ENCODE measurements at places on chromosomes 13 and 19.

DNA sequence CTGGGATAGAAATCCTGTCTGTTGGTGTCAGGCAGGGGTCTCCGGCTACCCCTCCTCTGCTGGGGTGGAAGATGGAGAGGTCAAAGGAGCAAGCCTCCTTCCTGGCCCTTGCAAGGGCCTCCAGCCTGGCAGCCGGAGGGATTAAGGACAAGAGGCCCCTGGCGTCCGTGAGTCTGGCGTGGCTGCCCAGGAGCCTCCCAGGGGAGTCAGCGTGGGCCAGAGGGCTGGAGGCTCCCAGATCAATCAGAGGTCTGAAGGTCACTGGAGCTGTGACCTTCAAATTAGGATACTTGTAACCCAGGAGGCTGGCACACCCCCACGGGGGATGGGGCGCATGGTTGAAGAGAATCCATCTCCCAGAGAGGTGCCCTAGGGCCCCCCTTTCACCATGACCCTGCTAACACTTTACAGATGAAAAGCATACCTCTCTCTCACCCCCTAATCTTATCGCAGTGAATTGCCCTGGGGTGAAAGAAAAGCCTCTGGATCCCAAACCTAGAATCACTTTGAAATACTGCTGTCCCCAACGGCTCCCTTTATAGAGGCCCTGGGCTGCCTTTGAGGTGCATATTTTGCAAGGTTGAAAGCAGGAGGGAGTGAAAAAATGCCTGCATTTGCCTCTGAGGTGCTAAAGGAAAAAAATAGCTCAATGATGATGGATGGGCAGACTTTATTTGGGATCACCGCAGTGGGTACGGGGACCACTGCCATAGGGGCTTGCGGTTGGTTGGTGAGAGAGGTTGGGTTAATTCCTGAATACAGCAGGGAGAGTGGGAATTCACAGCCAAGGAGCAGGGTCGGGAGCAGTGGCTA is 44.9 kb upstream of the PEG3 start:
- DNase-seq: no peak

DNA sequence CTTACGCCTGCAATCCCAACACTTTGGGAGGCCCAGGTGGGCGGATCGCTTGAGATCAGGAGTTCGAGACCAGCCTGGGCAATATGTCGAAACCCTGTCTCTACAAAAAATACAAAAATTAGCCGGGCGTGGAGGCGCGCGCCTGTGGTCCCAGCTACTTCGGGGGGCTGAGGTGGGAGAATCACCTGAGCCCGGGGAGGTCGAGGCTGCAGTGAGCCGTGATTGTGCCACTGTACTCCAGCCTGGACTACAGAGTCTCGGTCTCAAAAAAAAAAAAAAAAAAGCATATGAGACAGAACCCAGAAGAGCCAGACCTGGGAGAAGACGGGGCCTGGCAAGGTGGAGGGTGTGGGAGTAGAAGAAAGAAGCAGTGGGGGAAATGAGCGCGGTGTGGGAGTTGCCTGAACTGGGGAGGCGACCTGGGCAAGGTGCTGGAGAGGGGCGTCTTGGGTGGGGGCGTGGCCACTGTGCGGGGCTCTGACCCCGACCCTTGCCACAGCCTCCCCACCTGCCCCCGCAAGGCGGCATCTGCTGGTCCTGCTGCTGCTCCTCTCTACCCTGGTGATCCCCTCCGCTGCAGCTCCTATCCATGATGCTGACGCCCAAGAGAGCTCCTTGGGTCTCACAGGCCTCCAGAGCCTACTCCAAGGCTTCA is 533 bp downstream of the DKKL1 start:
- no peak for DNase-seq

- peak; percentile 85 for DNase-seq
These were observed at the start of gene IRS2 for GRCh38 chr13:109786457-109787134. Gene IRS2 (minus strand): TSS chr13:109786583. CDS start chr13:109786053, 530 bp downstream.

DNA sequence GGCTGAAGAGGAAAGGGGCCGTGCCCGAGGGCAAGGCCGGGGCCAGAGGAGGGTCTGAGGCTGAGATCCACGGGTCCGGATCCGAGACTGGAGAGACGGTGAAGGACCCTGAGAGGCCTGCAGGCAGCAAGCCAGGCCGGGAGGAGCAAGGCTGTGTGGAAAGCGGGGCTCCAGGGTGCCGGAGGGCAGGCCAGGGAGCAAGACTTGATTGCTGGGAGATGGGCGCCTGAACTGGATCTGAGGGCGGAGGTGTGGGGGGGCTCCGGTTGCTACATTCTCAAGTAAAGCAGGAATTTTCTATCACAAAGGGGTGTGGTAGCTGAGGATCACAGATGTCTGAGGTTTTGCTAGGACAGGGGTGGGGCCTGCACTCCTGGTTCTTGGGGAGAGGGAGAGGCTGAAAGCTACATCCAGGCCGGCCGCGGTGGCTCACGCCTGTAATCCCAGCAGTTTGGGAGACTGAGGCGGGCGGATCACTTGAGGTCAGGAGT is 3.8 kb downstream of the MAMSTR start:
- DNase-seq: no peak

- DNase-seq: peak; percentile 37
These were observed 141.6 kb upstream of the RFC3 start for GRCh38 chr13:33676045-33676989.

- DNase-seq: no peak
These were observed 176.8 kb downstream of the OXGR1 start for GRCh38 chr13:96817336-96817941.

GRCh38 chr13:98253526-98253925 is 76.5 kb upstream of the RNF113B start:
- no peak for DNase-seq

DNA sequence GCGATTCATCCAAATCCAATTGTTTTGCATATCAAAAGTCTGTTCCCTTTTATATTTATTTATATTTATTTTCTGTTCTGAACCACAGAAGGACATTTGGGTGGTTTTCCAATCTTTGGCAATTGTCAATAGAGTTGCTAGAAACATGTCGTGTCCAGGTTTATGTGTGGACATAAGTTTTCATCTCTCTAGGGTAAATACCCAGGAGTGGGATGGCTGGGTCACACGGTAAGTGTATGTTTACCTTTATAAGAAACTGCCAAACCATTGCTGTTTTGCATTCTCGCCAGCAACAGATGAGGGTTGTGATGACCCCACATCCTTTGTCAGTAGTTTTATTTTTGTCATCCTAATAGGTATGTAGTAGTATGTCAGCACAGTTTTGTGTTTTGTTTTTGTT is 12.5 kb downstream of the AP1M1 start:
- no peak for DNase-seq

DNA sequence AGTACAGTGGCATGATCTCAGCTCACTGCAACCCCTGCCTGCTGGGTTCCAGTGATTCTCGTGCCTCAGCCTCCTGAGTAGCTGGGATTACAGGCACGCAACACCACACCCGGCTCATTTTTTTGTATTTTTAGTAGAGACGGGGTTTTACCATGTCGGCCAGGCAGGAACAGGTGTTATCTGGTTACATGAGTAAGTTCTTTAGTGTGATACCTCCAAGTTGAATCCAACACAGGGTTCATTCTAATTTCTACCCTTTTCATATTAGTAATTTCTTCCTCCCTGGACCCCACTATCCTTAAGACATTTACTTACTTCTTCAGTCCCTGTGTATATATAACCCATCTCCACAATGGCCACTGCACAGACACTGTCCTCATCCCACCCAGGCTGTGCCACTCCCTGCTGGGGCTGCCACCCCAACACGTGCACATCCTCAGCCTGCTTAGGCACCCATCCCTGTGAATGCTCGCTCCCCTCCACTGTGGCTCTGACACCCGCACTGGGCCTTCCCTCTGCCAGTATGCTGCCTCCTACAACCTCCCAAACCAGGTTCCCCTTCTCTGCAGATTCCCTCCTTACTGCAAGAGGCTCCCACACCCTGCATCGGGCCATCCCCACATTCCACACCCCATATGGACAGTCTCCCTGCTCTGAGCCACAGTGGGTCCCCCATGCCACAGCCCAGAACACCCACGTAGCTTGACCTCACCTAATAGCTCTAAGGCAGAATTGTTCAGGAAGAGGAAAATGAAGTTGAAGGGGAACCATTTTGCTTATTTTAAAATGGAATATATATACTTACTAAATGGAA is 147.1 kb downstream of the TBC1D4 start:
- no peak for DNase-seq

- peak; percentile 65 for DNase-seq
These were observed 324.8 kb upstream of the PCDH9 start for GRCh38 chr13:67554746-67555452.

GRCh38 chr13:48411147-48411794 is 1.6 kb downstream of the LPAR6 start:
- DNase-seq: no peak

DNA sequence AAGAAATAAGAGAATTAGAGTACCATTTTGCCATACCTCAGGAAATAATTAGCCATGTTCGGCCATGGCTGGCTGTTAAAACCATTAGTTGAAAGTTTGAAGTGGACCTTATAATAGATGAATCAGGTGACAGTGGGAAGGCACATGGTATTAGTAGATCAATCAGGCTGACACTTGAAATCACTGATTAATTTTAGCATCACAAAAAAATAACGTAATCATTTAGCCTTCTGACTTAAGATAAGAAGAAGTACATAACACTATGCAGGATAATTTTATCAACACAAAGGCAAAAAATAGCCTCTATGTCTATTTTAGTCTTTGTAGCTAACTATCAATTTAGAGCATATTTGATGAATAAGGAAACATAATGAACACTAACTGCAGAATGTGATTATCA is 615.5 kb downstream of the PCDH17 start:
- no peak for DNase-seq

- DNase-seq: no peak
These were observed 6.8 kb upstream of the KPTN start for GRCh38 chr19:47490847-47491246.

DNA sequence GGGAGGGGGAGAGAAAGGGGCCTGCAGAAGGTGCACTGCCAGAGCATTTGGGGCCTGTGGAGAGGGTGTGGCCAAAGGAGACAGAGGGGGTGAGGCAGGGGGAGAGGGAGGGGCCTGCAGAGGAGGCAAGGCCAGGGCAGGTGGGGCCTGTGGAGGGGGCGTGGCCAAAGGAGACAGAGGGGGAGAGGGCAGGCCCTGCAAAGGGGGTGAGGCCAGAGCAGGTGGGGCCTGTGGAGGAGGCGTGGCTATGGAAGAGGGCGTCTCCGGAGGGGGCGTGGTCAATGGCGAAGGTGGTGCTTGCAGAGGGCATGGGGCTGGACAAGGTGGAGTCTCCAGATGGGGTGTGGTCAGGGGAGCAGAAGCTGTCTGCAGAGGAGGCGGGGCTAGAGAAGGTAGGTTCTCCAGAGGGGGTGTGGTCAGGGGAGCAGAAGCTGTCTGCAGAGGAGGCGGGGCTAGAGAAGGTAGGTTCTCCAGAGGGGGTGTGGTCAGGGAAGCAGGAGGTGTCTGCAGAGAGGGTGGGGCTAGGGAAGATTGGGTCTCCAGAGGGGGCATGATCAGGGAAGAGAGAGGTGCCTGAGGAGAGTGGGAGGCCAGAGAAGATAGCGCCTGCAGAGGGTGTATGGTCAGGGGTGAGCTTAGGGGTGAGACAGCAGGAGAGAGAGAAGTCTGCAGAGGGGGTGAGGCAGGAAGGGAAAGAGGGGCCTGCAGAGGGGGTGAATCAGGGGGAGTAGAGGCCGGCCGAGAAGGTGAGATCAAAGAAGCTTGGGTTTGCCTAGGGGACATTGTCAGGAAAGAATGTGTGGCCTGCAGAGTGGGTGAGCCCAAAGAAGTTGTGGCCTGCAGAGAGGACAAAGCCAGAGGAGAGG is 3.4 kb downstream of the PRR36 start:
- no peak for DNase-seq

- no peak for DNase-seq
These were observed 537.2 kb downstream of the LIG4 start for GRCh38 chr13:107678075-107678689.

DNA sequence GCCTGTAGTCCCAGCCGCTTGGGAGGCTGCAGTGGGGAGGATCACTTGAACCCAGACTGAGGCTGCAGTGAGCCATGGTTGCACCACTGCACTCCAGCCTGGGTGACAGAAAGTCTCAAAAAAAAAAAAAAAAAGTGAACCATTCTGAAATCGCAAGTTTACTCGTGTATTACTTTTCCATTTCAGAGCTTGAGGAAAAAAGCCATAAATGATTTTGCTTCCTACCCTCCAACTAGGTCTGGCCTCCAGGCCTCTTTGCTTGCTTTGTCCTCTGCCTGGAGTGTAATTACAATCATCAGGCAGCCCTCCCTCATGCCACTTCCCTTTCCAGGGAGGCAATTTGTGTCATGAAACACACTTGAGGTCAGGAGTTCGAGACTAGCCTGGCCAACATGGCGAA is 8.5 kb downstream of the BLVRB start:
- no peak for DNase-seq

GRCh38 chr13:53052675-53053074 is 24.1 kb downstream of the OLFM4 start:
- no peak for DNase-seq

GRCh38 chr13:47066226-47066625 is 169.4 kb upstream of the HTR2A start:
- peak; percentile 56 for DNase-seq

DNA sequence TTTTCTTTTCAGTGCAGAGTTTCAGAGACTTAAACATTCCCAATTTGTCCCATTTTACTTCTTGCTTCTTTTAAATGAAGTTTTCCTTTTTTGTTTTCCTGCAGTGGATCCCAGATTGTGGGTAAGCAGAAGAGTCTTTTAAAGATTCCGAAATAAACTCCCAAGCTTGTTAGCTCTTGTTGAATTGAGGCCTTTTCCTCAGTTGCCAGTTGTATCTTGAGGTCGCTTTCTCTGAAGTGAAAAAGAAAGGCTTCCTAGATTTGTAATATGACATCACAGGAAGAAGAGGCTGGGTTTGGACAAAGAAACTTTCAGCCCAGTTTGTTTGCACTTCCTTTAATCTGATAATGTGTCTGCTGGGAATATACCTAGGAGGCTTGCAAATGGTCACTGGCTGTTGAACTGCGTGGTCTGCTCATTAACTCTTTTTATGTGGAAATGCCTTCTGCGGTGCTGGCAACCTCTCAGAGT is at the start of gene LPAR6:
Gene LPAR6, minus strand, starts transcription at position 233 of the 471 bp plus-strand sequence. CDS start 690 bp downstream, outside the sequence.
- peak; percentile 75 for DNase-seq

DNA sequence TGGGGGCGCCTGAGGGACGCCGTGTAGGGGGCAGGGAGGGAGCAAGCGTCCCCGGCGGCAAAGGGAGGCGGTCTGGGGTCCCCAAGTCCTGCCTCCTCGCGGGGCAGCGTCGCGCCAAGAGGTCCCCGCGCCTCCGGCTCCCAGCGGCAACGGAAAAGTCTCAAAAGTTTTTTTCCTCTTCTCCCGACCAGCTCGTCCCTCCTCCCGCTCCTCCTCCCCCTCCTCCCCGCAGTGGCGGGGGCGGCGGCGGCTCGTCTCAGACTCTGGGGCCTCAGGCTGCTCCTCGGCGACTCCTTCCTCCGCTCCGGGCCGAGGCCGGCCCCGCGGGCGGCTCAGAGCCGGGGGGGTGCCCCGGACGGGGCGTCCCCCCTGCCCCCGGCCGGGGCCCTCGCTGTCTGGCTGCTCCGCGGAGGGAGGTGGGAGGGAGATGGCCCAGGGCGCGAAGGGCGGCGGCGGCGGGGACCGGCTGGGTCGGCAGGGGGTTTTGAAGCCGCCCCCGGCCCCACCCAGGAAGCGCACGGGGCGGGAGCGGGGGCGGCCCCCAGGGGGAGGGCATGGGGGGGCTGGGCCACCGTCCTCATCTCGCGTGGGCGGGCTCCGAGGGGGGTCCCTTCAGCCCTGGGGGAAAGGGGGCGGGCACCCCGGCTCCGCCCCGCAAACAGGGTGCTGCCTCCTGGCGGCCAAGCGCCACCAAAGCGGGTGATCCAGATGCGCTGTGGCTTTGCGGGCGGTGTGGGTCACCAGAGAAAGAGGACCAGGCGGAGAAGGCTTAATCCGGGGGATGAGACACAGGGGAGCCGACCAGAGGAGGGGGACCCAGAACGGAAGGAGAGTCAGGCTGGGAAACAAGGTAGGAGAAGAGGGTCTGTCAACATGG is at the start of gene TGFB1:
Gene TGFB1, minus strand, starts transcription at position 457 of the 877 bp plus-strand sequence. CDS start 878 bp downstream, outside the sequence.
- DNase-seq: peak; percentile 72

Measured in astrocyte (in vitro differentiated cells and primary cell).